Naive thymus-derived CD4-positive, alpha-beta T cell (primary cell): ENCODE measurements at places on chromosomes 5 and 9.

DNA sequence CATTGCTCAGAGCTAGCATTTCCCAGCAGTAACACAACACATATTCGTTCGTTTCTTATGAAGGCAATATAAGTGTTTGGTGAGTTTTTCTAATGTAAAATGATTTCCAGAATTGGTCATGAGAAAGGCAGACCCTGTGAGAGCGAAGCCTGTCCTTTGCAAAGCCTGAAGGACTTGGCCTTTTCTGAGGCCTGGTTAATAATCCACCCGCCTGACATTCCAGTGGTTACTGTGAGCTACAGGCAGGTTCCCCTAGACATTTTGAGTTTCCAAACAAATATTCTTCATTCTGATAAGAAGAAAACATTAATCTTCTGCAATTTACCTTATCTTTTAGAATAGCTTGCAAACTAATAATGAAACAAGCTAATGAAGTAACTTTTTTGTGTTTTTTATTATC lies 38.0 kb downstream of the ADAMTS16 start:
- no peak for DNase-seq

DNA sequence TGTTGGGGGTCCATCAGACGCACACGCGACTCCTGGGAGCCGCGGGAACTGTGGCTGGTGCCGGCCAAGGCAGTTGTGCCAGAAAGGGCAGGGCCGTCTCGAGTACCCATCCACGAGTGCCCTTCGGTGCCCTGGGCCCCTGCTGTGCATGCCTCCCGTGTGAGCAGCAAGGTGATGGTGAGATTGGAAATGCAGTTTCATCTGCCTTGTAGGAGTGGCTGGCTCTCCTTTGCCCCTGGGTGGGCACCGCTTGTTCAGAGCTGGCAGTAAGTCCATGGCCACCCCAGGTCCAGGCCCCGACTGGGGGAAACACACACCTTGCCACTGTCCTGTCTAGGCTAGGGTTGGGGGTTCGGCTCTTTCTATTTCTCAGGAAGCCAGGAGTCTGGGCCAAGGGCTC lies 5.7 kb downstream of the NKD2 start:
- no peak for DNase-seq

DNA sequence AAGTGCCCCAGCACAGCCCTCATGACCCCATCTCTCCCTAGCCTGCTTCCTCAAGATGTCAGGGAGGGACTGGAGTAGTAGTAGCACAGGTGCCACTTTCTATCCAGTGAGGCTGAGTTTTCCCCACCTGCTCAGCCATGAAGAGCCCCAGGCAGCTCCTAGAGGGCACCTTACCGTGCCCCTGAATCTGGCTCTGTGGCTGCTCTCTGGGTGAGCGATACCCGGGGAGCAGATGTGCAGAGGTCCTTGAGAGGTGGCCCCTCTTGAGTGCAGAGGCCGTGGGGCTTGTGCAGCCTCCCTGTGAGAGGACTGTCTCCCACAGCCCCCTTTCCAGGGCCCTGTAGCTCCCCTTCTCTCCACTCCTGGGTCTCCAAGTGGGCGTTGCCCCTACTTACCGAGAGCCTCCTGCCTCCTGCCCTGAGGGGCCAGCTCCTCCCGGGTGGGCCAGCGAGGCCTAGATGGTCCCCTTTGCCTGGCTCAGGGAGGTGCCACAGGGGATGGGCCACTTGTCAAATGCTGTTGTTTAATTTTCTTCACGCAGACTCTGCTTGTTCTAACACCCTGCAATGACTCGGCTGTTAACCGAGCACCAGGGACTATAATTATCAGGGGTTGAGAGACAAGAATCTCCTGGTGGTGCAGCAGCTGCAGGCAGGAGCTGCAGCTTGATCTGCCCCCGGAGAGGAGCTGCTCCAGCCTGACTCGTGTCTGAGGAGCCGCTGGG lies 29.6 kb upstream of the PITX1 start:
- DNase-seq = no peak

GRCh38 chr5:27313549-27313948 lies 275.2 kb upstream of the CDH9 start:
- DNase-seq = no peak

DNA sequence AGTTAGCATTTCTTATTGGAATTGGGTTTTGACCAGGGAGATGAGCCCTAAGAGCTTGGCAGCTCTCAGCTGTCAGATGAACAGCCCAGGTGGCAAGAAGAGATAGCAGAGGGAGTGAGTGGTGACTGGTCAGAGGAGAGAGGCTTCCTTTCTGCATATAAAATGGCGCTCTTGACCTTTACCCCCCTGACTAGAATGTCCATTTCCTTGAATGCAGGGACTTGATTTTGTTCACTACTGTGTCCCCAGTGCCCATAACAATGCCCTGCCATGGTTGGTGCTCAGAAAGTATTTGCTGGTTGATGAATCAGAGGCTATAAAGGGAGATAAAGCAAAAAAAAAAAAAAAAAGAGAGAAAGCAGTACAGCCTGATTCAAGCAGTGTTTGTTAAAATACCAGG lies 7.2 kb downstream of the CHMP5 start:
- no peak for DNase-seq

DNA sequence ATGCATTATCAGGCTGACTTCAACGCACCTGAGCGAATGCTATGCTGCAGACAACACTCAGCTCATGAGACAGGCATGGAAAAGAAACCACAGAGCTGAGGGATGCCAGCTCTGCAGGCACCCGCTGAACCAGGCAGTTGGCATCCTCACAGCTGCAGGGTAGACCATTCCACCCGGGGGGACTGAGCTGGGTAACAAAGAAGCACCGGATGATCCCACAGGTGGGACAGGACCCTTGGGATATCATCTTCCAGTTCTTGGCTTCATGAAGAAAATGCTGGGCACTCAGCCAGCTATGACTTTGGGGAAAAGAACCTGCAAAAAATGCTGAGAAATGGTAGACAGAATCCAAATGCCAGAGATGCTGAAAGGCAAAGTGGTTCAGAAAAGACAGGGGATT lies 9.6 kb downstream of the EPB41L4B start:
- no peak for DNase-seq

DNA sequence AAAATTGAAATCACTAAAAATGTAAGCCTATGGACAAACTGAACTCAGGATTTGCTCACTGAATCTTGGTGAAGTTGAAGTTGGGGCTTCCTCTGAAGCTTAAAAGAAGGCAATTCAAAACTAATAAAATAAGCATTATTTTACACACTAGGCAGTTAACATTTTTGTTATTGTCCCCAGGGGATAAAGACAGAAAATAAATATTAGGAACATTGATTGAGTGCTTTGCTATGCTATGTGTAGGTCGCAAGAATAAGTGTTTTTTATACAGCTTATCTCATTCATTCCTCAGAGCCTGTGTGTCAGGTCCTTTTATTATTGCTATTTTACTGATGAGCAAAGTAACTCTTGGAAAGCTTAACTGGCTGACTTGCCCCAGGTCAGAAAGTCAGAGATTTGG lies 82.2 kb downstream of the ZNF608 start:
- no peak for DNase-seq

DNA sequence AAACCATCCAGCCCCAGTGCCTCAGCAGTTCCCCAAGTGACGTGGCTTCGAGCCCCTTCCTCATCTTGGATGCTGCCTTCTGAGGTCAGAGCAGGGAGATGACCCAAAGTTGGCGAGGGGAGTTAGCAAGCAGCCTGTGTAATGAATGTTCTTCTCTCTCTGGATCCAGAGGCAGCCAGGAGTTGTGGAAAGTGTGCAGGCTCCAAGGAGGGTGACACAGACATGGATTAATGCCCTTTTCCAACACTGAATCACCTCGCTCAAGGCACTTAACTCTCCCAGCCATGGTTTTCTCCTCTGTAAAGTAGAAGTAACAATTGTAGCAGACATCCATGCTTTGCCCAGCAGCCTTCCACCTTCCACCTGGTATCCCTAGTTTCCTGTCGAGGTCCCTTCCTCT lies 64.6 kb upstream of the HAND1 start:
- DNase-seq = no peak

DNA sequence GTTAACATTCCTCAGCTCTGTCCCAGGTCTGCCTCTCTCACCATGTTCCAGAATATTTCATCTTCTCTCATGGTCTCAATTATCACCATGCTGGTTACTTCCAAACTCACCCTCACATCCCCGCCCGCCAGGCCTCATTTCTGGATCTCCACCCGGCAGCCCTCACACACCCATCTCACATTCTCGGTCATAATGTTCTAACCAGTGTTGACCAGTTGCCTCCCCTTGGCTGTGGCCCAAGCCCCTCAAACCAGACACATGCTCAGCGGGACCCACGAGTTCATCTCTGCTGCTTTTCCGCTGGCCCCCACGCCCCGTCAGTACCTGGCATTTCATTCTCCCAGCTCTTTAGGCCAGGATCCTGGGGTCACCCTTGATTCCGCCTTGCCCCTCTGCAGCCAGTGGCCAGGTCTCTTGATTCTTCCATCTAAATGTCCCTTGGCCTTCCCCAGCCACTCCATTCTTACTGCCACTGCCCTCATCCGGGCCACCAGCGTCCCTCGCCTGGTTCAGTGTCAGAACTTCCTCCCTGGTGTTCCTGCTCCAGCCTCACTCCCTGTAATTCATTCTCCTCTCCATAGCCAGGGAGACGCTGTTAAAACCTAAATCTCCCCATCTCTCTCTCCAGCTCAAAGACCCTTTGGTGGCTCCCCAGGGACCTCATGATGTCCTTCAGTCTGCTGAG lies 141.7 kb downstream of the MVB12B start:
- DNase-seq = no peak

GRCh38 chr9:25254051-25254450 lies 424.2 kb downstream of the TUSC1 start:
- DNase-seq = no peak
